ENCODE measurements at places on chromosomes 7 and 10.

- DNase-seq: peak; percentile 54
Measured at GRCh38 chr7:24936121-24936824, 43.7 kb downstream of the OSBPL3 start.

DNA sequence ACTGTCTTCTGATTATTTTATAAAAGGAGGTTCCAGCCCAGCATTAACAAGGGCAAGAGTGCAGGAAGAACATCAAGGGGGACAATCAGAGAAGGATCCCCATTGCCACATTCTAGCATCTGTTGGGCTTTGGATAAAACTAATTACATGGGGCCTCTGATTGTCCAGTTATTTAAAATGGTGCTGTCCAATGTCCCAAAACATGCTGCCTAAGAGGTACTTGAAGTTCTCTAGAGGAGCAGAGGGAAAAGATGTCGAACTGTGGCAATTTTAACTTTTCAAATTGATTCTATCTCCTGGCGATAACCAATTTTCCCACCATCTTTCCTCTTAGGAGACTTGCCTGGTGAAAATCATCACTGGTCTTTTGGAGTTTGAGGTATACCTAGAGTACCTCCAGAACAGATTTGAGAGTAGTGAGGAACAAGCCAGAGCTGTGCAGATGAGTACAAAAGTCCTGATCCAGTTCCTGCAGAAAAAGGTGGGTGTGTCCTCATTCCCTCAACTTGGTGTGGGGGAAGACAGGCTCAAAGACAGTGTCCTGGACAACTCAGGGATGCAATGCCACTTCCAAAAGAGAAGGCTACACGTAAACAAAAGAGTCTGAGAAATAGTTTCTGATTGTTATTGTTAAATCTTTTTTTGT is 2.3 kb downstream of the IL6 start:
- no peak for DNase-seq

- no peak for DNase-seq
Measured at GRCh38 chr10:97319671-97320479, 804 bp downstream of the FRAT1 start.

- no peak for DNase-seq
Measured at GRCh38 chr10:118572256-118573041, 23.0 kb downstream of the PRLHR start.

GRCh38 chr7:98956937-98957336 is 78.6 kb downstream of the TRRAP start:
- DNase-seq: no peak

DNA sequence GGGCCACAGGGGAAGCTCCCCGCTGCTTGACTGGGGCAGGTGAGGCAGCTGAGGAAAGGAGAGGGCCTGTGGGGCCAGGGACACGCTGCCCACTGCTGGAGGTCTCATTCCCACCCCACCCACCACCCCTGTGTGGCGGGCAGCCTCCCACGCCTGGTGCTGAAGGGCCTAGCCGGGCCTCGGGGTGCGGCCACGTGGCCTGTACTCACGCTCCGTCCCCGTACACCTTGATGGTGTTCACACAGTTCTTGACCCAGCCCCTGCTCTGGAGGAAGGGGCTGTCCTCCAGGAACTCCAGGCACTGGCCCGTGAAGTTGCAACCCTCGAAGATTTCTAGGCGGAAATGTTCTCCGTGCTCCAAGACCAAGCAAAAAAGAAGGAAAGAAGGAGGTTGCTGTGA is 4.0 kb downstream of the CRYGN start:
- DNase-seq: no peak

DNA sequence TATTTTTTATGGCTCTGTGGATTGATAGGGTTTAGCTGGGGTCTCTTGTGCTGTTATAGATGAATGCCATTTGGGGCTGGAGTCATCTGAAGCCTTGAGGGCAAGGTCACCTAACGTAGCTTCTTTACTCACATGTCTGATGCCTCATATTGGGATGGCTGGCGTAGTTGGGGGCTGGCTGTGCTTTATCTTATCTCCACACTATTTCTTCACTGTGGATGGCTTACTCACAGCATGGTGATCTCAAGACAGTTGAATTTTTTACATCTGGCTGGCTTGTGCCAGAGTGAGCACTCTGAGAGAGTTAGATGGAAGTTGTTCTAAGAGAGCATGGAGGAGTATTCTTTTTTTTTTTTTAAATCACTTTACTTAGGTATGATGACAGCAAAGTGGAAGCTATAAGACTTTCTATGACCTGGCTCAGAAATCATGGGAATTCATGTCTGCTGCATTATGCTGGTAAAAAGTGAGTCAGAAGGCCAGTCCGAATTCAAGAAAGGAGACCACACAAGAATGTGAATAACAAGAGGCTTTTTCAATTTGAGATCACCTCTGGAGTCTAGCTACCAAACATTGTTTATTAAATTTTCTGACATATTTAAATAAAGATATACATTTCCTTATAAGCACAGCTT is 252.4 kb upstream of the TPK1 start:
- DNase-seq: no peak

GRCh38 chr10:95306318-95306650 is 15.5 kb upstream of the PDLIM1 start:
- DNase-seq: no peak

- peak; percentile 85 for DNase-seq
Measured at GRCh38 chr7:55086413-55087201, 67.8 kb downstream of the EGFR start.

GRCh38 chr7:38889079-38889478 is 19.9 kb downstream of the VPS41 start:
- DNase-seq: no peak

- no peak for DNase-seq
Measured at GRCh38 chr7:110827287-110827855, 263.6 kb upstream of the LRRN3 start.

GRCh38 chr7:80830010-80830409 is 88.8 kb downstream of the SEMA3C start:
- DNase-seq: no peak

DNA sequence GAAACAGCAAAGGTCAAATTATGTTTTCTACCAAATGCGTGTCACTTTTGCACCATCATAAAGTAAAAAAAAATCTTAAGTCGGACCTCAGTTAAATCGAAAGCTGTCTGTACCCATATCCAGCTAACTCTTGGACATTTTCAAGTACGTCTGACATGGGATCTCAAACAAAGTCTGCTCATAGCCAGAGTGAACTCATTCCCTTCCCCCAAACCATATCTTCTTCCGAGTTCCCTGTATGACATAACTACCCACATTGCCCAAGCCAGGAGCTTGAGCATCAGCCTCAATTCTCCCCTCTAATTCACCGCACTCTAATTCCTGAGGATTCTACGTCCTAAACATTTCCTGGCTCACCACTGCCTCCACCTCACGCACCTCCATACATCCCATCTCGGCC is 44.8 kb upstream of the TARP start:
- no peak for DNase-seq

DNA sequence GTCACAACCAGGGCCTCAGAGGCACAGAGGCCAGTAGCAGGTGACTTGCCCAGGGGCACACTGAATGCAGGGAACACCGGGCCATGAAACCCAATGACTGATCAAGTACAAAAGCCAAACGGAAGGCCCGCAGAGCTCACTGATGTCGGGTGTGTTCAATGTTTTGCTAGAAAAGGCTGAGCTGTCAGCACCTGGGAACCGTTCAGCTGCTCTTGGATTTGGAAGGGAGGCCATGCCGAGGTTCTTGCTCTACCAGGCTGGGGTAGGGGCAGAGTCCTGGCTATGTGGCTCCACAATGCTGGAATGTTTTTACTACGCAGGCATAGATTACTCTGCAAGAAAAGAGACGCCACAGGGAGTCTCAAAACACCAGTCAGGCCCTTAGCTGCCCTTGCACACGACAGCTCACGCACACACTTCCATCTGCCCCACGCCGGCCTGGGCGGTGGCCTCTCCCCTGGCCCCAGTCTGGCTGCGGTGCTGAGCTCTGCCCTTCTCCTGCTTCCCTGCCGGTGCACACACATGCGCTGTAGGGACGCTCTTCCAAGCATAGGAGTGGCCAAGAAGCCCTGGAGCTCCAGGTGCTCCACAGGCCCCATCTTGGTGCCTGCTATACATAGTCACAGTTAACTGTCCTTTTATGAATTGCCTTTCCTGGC is 79.9 kb downstream of the ZRANB1 start:
- DNase-seq: no peak

GRCh38 chr10:123995461-123996131 is 97.8 kb downstream of the CHST15 start:
- DNase-seq: peak; percentile 90

- DNase-seq: no peak
Measured at GRCh38 chr10:33100781-33101391, 142.9 kb upstream of the ITGB1 start.

DNA sequence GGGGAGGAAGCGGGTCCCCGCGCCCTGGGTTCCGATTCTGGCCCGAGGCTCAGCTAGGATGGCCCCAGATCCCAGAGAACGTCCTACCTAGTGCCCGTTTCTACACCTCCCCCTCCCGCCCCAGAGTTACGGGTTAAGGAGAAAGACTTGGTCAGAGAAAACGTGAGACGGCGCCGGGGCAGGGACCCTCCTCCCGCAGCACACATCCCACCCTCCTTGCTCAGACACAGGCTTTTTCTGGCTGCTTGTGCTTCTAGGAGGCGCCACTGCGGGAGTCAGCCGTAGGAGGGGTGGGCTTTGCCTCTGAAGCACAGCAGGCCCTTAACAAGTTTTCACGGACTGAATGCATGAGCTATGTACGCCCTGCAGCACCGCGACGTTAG is 104.9 kb upstream of the LEP start:
- DNase-seq: no peak

DNA sequence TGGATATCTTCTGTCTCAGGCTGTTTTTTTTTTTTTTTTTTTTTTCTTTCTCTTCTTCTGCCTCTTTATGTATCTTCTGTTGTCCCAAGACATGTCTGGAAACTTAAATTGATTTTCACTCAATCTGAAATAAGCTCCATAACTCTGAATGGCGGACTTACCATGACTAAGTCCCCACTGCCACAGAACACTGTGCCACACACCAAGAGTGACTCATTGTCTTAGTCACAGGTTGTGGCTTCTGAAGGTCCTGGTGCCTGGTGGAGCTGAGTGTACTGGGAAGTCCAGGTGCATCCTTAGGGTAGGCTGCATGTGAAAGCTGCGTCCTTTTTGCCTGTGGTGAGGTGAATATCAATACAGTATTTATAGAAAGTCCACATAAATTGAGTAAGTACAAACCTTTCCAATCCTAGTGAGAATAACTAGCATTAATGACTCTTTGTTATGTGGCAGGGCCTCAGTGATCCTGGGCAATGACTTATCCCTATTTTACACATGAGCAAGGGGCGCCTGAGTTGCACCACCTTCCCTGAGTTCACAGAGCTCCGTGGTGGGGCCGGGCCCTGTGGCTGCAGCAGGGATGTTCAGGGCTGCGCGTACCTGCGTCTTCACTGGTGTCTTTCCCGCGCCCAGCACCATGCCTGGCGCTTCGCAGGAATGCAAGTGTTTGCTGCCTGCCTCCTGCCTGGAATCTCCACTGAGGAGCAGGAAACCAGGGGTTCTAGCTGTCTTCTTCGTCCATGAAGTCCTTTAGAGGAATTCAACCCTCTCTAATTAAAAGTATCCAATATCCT is 4.3 kb downstream of the PFKP start:
- peak; percentile 83 for DNase-seq

DNA sequence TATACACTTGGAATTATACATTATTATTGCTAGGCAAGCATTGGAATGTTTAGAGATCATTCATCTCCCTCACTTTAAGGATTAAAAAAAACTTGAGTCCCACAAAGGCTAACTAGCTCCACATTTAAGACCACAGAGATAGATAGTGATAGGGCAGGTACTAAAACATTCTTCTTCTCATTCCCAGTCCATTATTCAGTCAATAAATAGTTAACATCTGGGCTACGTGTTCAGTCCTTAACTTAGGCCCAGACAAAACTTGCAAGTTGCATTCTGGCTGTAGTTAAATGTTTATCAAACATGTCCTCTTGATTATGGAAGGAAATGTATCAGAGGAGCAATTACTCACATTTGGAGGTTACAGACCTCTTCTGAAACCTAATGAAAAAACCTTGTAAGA is 2.4 kb downstream of the GNG11 start:
- peak; percentile 36 for DNase-seq

GRCh38 chr7:144835155-144835611 is 670 bp downstream of the TPK1 start:
- no peak for DNase-seq

GRCh38 chr7:69208276-69208675 is 390.0 kb upstream of the AUTS2 start:
- no peak for DNase-seq

- DNase-seq: no peak
Measured at GRCh38 chr7:84104826-84105225, 89.8 kb downstream of the SEMA3A start.

GRCh38 chr10:85612833-85613232 is 753.8 kb downstream of the GRID1 start:
- DNase-seq: no peak

DNA sequence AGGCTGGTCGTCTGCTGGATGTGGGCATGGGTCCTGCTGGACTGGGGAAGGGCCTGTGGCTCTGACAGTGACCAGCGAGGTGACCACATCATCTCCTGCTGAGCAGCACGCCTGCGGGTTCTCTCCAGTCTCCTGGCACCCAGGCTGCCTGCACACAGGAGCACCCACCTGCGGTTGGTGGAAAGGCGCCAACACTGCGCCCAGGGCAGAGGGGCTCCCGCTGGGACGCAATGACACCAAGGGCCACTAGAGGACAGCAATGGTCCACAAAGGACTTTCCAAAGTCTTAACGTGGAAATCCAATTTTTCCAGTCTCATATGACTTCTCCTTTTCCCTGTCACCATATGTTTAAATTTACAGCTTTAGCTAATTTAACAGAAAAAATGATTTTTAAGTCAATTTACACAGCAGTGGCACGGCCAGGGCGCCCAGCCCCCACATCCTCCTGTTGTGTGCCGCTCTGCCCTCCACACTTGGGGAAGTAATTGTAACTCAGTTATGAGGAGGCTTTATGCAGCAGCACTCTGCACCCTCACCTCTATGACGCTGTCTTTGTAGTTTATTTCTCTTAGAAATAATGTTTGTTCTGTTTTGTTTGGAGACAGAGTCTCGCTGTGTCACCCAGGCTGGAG is 38.1 kb downstream of the CFAP46 start:
- DNase-seq: peak; percentile 4

DNA sequence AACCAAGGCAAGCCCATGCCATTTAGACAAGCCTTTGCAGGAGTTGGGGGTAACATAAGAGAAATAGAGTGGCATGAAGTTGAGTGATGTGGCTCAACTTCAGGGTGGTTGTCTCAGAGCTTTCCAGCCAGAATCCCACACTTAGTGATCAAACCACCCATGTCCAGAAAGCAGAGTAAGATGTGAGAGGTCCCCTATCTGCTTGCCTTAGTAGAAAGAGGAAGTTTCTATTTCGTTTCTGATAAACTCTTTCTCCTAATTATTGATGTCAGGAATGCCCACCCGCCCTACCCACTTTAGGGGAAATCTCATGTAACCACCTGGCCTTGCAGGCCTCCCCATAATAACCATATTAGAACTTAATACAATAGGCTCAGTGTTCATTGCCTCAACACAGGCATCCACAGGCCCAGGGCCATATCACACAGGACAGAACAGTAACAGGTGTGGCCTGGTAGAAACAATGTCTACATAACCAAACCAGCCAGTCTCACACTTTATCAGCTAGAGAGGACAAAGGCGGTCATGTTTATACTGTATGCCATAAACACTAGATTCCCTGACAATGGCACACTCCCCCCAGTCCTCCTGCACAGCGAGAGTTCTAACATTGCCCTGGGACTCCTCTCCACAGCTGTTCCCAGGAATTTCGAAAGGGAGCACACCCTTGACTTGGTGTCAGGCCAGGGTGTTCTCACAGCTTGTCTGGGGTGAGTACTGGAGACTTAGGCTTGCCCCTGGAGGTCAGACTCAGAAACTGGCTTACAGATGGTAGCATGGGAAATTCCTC is 364.4 kb downstream of the CXCL12 start:
- DNase-seq: no peak
